ENCODE measurements at places on chromosomes 2 and 18. TPM values are rescaled to one million over a fixed set of nuclear protein-coding genes. Genes with fewer than 3 reads are reported as not detected.

DNA sequence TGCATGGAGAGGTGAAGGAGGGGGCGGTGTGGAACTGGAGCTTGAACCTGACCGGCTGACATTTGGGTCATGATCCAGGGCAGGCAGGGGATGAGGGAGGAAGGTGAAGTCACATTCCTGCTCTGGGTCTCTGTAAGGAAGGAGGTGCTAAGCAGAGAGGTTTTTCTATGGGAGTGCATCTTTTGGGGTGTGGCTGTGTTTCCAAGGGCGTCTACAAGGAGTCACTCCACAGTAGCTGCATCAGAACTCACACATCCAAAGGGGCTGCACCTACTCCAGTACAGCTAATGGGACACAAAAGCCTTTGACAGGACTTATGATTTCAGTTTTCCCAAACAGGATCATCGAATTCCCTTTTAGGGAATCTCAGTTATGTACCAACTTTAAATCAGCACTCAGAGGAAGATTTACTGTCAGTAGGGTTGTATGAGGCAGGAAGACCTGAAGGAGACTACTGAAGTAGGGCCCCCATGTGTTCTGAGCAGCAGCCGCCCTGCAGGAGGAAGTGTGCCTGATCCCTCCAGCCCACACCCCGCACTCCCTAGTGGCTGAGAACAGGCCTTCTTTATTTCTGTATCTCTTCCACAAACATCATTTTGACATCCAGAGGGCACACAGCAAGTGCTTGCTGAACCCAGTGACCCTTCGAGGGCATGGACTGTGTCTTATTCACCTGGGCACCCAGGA is 137.2 kb downstream of the CELF4 start:
- no peaks in the 10 kb centered on the region for H3K27me3 ChIP-seq
- H3K27ac ChIP-seq = no peak overlapping the region
- no peaks in the 10 kb centered on the region for H3K36me3 ChIP-seq
- no peak for DNase-seq

DNA sequence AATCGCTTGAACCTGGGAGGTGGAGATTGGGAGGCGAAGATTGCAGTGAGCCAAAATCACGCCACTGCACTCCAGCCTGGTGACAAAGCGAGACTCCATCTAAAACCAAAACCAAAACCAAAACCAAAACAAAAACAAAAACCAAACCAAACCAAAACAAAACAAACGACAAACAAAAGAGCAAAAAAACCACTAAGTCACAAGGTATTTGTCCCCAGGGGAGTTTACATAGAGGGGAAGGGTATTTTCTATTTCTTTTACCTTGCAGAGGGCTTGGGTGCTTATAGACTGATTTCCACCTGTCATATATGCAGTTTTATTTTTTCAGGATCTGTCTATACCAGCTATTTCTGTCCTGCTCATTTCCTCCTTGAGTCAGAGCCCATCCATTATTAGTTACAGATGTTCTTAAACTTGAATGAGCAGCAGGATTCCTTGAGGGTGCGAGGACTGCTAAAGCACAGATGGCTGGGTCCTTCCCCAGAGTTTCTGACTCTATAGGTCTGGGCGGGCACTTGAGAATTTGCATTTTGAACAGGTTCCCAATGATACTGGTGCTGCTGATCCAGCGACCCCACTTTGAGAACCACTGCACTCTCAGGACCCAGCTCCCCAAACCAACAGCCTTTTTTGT is 102.2 kb upstream of the UXS1 start:
- H3K4me3 ChIP-seq = no peak overlapping the region
- DNase-seq = no peak
- no peaks in the 10 kb centered on the region for H3K27me3 ChIP-seq

DNA sequence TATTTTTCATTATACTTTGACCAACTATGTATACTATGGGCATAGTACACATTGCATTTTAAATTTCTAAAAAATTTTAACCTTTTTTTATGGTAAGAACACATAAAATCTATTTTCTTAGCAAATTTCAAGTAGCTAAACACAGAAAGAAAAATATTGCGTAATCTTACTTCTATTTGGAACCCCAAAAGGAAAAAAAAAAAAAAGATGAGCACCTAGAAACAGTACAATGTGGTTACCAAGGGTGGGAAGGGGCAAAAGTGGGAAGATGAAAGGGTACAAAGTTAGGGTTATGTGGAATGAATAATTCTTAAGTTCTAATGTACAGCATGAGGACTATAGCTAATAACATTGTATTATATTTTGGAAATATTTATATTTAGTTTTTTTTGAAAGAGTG is 205.0 kb upstream of the EPHA4 start:
- no peaks in the 10 kb centered on the region for H3K36me3 ChIP-seq
- H3K4me3 ChIP-seq = no peak overlapping the region
- no peak overlapping the region for H3K27ac ChIP-seq
- DNase-seq = no peak

- H3K36me3 ChIP-seq = no peaks in the 10 kb centered on the region
- no peak overlapping the region for H3K4me3 ChIP-seq
- no peaks in the 10 kb centered on the region for H3K4me1 ChIP-seq
- DNase-seq = no peak
- no peak overlapping the region for H3K27ac ChIP-seq
These were observed 81.4 kb downstream of the DCDC2C start for GRCh38 chr2:3784731-3785130.

The OXER1 gene
- 0.10 TPM for total RNA-seq

The PTMA gene
- 1,390 TPM for total RNA-seq

The CCDC178 gene
- total RNA-seq = not detected

The MFF gene
- total RNA-seq = 60.6 TPM

The PCARE gene
- not detected for total RNA-seq

All from Panc1 (cell line).